ENCODE measurements at places on chromosomes 7 and 10.

GRCh38 chr10:21737106-21737505 lies 203.1 kb downstream of the MLLT10 start:
- DNase-seq, result no peak

DNA sequence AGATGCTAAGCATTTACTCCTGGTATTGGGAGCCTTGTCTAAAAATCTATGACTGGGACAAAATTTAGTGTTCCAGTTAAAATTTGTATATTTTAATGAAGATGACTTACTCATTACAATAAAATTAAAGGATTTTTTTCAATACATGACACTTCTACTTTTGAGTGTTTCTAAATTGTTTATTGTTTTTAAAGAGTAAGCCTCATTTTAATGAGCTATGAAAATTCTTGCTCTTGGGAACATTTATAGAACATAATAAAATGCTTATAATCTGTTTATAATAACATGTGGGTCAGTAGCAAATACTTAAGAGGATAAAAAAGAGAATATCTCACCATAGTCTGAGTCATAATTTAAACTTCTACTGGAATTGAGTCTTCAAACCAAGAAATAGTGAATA lies 149.5 kb downstream of the PLCE1 start:
- DNase-seq, result no peak

DNA sequence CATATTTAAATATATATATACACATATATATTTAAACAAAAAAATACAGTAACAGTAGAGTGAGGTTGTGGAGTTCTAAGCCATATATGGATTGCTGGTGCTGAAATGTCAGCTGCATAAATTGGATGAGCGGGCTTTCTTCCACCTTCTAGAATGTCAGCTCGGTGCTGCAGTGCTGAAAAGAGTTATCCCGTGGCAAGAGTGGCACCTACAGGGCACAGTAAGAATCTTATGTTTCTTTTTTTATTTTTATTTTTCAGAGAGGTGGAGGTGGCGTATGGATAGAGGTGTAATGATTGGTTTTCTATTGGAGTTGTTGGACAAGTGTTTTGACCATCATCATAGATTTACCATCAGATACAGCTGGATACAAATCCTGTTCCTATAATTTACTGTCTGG lies 86.2 kb upstream of the DYNC1I1 start:
- DNase-seq, result no peak

GRCh38 chr10:129140921-129141885 lies 325.8 kb upstream of the MGMT start:
- DNase-seq, result no peak

DNA sequence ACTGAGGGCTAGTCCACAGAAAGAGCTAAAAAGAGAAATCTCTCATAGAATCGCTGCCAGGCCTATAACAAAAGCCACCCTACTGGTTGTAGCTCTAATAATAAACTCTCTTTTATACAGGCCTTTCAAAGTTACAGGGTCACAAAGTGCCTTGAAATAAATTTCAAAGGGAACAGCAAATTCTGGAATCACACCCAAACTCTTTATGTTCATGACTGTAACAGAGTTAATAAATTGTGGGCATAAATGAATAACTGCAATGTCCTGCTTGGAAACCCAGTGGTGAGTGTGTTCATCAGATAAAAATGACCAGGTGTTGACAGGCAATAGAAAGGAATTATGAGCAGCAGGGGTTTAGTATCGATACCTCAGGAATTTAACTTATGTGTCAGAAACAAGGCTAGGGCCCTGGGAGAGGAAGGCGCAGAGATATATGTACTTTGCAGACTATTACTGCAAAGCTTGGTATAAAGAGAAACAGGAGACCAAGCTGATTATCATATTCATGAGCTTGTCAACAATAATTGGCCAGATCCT lies 9.3 kb downstream of the CDC14C start:
- no peak for DNase-seq

DNA sequence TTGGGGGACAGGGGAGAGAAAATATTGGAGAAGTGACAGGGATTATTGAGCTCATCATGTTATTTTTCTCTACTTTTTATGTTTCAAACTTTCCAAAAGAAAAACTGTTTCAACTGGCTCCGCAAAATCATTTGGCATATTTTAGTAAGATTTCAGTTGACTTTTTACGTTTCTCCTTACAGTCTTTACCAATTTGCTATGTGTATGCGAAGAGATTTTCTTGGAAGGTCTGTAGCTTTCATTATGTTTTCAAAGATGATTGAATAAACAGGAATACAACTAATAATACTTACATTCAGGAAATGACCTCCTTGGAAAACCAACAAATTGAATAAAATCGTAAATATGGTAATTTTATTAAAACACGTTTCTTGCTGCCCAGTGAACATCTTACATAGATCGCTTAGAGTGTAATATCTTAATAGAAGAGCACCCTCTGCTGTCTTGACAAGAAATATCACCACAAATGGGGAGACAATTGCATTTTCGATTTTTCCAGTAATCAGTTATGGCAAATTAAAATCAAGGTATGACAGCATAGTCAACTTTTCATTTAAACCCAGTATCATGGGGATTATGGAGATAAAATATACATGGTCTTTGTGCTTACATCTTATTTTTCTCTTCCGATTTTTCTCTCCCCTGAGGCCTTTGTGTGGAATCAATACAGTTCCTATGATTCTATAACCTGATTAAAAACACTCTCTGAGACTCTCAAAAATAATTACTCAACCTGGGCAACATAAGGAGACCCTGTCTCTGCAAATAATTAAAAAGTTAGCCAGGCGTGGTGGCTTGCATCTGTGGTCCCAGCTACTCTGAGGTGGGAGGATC lies 43.1 kb downstream of the MBL2 start:
- no peak for DNase-seq

GRCh38 chr10:92486637-92487036 lies 87.3 kb downstream of the IDE start:
- DNase-seq, result no peak

GRCh38 chr7:4641667-4642467 lies 40.2 kb upstream of the FOXK1 start:
- DNase-seq, result peak; percentile 92

DNA sequence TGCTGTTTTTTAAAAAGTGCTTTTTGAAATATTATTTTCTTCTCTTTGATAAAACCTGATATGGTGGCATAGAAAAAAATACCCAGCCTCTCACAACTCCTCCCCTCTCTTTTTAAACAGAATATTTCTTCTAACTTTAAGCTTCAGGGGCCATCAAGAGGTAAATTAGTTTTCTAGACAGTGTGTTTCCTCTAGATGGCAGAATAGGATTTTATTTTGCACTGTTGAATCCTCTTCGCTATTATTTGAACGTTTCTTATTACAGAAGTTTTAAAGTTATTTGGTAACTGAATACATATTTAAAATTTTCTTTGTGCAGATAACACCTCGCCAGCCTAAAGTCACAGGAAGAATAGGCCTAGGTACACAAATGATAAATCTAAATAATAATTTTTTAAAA lies 30.3 kb downstream of the ARL5B start:
- no peak for DNase-seq

DNA sequence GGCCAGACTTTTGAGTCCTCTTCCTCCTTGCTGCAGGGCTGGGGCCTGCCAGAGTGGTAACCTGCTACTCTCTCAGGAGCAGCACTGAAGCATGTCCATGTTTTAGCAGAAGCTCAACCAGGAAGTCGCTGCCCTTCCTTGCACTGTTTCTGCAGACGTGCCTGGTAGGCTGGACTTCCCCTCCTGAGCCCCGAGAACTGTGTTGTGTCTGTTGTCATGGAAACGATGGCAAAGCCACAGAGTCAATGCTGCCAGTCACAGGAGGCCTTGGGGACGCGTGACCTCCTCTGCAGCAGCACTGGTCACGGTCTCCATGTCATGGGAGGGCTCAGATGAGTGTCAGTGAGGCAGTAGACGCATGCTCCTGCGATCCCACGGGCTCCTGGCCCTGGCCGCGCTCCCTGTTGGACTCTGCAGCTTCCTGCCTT lies 145.5 kb downstream of the FANK1 start:
- peak; percentile 31 for DNase-seq

All from stimulated activated CD4-positive, alpha-beta T cell treated with anti-CD3 and anti-CD28 coated beads, Interleukin-1b, Interleukin-23, amount 100 ng/mL, for 1 hour (primary cell).